IPS DF 6.9 (cell line): ENCODE measurements at places on chromosomes 16 and 17.

DNA sequence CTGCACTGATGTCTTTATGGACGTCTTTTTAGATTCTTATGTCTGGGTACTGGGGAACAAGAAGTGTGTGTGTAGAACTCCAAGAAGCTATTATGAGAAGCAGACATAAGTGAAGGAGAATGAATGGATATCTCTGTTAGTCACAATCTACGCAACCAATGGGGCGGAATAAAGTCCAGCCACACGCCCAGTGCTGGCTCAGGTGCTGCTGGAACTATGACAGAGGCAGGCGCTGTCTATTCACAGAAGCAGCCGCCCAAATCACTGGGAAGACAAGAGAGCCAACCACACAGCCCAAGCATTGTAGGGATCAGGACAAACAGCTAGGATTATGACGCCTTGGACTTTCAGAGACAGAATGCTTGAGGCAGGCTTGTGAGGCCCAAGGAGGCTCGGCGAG, 43.9 kb upstream of the ICAM2 start:
- no peak for DNase-seq

GRCh38 chr16:52499060-52499440, 47.9 kb downstream of the TOX3 start:
- no peak for DNase-seq

DNA sequence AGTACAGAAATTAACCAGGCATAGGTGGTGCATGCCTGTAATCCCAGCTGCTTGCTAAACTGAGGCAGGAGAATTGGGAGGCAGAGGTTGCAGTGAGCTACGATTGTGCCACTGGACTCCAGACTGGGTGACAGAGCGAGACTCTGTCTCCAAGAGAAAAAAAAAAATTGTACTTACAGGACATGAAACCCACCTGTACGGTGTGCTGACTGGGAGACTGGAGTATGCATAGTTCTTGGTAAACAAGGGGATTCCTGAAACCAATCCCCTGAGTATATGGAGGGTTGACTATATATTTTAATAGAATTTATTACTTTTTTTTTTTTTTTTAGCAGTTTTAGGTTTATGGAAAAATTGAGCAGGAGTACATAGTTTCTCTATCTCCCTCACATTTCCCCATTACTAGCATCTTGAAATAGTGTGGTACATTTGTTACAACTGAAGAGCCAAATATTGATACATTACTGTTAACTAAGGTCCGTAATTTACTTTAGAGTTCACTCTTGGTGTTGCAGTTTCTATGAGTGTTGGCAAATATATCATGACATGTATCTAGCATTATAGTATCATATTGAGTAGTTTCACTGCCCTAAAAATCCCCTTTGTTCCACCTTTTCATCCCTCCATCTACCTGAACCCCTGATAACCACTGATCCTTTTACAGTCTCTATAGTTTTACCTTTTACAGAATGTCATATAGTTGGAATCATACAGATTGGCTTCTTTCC, 19.3 kb downstream of the TENT4B start:
- DNase-seq, result no peak

DNA sequence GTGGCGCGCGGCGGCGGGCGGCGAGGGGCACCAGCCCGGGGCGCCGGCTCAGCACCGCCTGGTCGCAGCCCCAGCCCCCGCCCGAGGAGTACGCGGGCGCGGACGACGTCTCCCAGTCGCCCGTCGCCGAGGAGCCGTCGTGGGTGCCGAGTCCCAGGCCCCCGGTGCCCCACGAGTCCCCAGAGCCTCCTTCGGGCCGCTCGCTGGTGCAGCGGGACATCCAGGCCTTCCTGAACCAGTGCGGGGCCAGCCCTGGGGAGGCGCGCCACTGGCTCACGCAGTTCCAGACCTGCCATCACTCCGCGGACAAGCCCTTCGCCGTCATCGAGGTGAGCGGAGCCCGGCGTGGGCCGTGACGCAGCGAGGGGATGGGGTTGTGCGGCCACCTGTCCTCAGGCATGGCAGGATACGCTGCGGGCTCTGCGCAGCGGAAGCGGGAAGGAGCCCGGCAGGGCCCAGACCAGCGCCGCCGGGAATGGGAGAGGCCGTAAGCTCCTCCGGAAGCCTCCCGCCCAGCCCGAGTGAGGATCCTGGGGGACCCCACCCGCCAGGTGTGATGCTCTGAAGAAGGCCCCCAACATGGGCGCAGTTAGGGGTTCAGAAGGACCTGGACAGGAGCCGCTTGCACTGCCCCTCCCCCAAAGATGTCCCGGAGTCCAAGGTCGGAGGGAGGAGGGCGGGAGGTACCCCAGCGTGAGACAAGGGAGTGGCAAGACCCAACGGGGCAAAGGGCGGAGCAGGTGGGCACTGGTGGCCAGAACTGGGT, 522 bp downstream of the NAGS start:
- no peak for DNase-seq

DNA sequence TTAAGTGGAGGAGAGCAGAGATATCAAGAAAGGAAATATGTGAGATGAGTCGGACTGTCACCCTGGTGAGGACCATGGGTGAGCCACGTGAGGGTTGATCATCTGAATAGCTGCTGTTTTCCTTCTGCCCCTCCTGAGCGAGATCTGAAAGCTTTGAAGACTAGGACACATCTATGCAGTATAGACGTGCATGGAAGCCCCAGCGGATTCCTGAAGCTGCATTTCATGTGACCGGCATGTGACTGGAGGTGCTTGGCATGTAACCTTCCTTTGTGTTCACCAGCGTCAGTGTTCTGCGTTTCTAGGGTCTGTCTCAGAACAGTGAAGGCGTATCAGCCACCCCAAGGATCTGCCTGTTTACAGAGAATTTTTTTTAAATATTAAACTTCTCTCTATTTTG, 75.1 kb downstream of the MSI2 start:
- DNase-seq, result no peak

- DNase-seq, result no peak
Measured at GRCh38 chr16:57617604-57618111, 10.8 kb upstream of the ADGRG1 start.

DNA sequence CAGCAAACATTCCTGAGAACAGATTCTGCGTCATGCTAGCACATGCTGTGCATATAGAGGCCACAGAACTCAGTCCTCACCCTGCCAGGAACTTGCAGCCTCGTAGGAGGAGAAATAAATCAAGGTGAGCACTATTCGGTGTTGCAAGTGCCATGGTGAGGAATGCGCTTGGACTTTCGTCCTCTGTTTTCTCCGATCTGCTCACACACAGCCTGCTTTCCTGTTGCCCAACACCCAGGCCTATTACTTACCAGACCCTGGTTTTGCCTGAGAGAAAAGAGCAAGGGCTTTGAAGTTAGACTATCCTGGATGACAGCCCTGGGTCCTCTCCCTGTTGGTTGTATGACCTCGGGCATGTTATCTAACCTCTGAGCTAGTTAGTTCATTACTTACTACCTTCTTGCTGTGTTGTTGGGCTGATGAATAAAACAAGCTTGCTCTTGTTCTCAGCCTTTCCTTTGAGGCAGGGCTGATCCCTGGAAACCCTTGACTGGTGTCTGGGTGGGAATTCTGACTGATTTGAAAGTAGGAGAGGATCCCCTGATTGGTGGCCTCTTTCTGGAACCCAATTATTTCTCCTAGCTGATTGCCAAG, 2.9 kb downstream of the ACSF2 start:
- no peak for DNase-seq

DNA sequence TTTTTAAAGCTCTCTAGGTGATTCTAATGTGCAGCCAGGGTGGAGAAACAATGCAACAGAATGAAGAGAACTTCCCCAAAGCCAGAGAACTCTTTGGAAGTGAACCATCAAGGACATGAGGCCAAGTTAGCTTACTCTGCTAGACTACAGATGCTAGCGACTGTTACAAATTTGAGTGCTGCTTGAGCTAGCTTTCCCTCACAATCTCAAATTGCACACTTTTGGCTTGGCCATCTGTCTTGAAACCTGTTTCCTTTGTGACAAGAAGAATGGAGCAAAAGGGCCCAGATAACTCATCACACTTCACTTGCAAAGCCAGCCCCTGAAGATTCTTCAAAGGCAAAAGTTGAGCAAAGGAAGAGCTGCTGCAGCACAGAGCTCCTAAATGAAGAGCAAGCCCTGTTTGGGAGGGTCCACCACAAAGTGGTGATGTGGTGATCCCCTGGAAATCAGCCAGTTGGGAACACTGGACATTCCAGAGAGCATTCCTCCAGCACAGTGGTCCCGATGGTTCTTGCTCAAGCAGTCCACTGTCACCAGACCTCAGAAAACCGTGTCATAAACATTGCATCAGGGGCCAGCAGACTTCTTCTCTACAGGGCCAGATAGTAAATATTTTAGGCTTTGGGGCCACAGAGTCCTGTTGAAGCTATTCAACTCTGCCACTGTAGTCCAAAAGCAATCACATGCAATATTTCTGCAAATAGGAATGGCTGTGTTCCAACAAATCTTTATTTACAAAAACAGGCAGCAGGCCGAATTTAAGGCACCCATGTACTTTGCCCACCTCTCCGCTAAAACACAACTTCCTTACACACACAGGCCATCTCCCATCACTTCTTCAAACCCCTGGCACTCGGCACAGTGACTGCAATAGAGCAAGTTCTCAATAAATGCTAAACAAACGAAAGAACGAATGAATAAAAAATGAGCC, 21.2 kb downstream of the SLC39A11 start:
- DNase-seq, result no peak

GRCh38 chr17:78797691-78798585, 15.9 kb upstream of the CYTH1 start:
- DNase-seq, result no peak

GRCh38 chr16:17162560-17162959, 308.2 kb downstream of the XYLT1 start:
- DNase-seq, result no peak

DNA sequence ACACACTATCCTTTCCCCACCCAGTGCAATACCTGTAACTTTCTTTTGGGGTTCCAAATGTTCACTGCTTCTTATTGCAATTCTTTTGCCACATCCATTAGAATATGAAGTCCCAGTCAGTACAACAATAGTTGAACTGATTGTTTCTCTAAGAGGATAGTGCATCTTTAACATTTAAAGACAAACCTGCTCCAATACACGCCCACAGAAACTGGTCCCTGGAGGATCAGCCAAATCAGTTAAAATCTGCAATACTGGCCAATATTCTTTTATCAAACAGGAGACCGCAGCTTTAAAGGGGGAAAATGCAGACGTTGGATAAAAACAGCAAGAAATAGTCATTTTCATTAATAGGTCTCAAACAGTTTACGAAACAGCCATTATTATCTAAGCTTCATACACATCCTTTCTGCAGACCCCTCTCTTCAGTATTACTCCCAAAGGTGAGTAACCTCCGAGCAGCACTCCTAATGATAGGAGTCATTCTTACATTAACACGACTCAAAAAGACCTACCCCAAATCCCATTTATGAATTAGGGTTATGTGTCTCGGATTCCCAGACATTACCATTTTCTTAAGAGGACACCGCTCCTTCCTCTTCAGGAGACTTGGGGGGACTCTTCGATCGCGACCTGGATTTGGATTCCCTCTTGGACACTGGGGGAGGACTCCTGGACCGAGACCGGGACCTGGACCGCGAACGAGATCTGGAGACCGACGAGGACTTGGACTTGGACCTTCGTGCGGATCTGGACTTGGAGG, 1.4 kb downstream of the SRSF2 start:
- DNase-seq, result no peak

- no peak for DNase-seq
Measured at GRCh38 chr16:65534121-65534528, 412.3 kb upstream of the CDH11 start.

DNA sequence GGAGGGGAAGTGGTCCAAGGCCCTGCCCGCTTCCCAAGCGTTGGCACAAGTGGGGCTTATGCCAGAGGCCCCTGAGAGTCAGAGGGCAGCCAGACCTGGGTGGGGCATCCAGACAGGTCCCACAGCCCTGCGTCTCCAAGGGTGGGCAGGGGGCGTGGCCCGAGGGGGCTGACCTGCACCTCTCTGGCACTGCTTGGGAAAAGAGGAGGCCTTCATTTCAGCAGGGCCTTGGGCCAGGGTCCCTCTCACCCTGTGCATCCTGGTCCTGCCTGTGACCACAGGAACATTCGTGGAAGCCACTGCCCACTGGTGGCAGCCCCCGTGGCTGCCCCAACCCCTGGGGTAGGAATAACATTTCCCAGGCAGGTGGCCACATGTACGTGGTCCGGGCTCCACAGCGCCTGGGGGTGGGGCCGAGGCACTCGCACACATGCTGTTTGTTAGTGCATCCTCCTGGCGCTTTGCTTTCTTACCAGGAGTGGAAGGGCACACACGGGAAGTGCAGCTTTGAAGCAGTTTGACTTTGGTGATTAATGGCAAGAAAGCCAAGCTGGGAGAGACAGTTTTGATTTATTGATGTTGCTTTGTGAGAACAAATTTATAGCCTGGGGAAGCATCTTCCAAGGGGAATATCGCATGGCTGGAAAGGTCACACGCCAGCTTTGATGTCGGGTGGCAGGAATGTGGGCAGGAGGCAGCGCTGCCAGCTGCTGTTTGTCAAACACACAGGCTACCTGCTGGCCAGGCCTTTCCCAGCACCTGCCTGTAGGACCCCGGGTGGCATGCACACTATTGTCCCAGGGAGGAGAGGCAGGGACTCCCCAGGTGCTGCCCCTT, 4.3 kb downstream of the CENPX start:
- no peak for DNase-seq

DNA sequence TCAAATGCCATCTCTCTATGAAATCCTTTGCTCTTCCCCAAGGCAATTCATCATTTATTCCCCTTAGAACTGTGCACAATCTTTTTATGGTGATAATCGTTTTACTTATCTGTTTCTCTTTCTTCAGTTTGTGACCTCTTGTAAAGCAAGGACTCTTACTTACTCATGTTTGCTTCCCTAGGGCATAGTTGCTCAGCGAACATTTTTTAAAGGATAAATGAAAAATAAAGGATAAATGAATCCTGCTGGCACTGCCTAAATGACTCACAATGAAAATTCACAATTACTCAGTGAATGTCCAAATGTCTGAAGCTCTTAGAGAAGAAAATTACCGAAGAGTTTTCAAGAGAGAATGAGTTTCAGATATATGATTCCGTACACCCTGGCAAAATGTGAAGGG, 671.7 kb downstream of the CDH11 start:
- DNase-seq, result no peak

GRCh38 chr17:45070809-45071208, 9.7 kb downstream of the NMT1 start:
- DNase-seq, result no peak

DNA sequence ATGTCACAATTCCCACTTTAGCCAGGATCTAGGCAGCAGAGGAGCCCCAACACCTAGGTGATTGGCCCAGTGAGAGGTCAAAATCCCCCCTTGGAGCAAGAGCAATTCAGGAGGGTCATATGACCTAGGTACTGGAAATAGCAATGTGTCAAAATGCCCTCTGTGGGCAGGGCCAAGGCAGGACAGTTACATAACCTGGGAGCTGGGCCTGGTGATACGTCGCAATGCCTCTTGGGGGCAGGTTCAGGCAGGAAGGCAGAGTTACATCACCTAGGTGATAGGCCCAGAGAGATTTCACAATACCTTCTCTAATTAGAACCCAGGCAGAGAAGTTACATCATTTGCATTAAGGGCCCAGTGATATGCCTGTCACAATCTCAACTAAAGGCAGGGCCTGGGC, 1906.3 kb downstream of the TP53TG3F start:
- no peak for DNase-seq
